ENCODE measurements at places on chromosomes 1 and 21.

- DNase-seq: no peak
Observed at GRCh38 chr1:204927673-204928641, 57.3 kb downstream of the NFASC start.

DNA sequence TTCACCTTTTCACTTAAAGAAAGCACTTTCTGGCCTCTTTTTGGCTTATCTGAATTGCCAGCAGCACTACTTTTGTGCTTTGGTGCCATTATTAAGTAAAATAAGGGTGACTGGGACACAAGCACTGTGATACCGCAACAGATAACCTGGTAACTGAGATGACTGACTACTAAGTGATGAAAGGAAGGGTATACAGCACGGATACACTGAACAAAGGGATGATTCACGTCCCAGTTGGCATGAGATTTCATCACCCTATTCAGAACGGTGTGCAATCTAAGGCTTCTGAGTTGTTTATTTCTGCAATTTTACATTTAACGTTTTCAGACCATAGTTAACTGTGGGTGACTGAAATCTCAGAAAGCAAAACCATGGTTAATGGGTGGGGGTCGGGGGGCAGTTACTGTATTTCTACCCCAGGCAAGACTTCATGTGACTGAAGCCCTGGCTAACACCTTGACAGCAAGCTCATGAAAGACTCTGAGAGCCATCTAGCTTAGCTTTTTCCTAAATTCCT lies 102.8 kb downstream of the CLIC6 start:
- DNase-seq: peak; percentile 85

DNA sequence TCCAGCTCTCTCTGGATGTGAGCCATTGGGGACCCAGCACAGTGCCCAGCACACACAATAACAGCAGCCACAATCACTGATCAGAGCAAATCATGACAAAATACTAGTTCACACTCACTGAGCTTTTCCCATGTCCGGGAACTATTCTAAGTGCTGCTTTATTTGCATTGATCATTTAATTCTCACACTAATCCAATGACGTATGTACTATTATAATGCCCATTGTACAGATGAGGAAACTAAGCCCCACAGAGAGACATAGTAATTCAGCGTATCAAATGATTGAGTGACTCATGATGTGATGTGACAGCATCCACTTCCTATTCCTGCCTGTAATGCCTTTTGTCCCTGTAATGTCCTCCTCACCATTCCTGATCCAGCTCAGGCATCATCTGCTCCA lies 1.9 kb upstream of the S100A8 start:
- DNase-seq: no peak

DNA sequence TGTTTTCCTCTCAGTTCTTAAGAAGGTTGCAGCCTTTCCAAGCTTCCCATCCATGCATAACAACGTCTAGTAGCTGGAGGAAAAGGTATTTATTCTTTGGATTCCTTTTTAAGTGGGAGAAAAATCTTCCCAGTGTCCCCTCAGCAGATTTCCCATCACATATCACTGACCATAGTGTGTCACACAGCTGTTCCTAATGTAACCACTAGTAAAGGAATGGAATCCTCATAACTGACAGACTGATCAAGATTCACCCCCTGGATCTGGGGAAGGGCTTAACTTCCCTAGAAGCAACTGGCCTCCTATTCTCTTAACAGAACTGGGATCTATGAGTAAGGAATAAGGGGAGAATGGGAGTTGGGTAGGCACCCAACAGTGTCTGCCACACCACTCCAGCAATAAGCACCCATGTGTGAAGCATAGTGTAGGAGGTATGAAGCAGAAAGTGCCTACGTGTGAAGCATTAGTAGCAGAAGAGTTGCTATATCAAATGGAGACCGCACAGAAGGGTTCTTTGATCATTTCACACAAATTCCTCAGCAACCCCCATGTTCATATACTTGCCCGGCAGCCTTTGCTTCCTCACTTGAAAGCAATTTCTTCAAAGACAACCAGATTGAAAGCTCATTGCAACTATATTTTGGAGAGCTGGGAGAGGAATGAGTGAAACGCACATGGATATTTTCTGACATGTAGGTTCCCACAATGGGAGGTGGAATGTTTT lies 28.2 kb upstream of the DNAH14 start:
- no peak for DNase-seq

DNA sequence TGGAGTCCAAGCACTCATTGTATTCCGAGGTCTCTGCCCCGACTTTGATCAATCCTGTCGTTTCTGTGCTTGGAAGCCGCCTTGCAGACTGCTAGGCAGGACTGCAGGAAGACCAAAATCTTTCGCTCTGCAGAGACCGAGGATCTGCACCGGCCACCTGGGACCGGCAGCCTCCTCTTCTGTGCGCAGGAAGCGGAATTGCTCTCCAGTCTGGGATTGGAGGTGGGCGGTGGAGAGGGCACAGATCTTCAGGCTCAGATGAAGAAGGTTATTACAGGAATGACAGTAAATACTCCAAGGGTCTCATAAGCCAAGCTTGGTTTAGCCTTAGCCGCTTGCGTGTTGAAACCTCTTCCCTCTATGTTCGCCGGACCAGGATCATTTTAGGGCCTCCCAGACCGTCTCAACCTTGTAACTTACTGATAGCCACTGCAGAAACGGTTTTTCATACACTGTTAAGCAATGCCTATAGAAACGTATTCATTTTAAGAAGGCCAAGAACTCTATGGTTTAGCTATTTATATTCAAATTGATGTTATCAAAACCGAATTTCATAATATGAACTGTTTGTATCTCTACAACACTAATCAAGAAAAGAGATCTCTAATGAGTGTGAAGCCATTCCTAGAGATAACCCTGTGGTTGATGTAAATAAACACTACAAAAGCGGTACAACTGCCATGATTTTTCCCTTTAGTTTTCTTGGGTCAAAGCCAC lies 1.1 kb downstream of the MIA3 start:
- DNase-seq: no peak

GRCh38 chr1:58714544-58714943 lies 14.7 kb upstream of the MYSM1 start:
- no peak for DNase-seq

- no peak for DNase-seq
Observed at GRCh38 chr1:45767035-45767434, 16.6 kb upstream of the IPP start.

DNA sequence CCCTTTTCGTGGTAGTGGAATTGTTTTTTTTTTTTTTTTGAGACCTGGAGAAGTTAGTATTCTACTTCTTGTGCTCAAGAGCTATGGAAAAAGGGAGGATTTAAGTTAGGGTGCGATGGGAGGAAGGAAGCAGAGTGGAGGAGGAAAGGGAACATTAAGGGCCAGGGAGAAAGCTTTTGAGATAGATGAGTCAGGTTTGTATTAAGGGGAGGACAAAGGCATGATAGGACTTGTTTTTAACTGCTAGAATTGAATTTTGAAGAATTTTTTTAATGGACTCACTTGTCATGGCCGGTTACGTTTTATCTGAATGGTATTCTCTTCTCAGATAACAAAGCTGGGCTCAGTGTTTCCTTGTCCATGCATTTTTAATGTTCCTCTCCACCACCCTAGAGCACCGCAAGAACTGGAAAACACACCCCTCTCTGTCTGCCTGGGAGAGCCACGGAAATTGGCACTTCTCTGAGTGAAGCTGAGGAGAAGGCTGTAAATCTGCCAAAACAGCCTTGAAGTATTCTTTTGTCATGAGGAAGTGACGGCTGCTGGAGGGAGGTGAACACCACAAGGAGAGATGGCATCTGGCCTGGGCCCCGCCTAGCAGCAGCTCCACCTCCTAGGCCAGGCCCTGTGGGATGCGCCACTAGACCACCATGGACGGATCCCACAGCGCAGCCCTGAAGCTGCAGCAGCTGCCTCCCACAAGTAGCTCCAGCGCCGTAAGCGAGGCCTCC lies 3.5 kb downstream of the NIPAL3 start:
- DNase-seq: no peak

- peak; percentile 80 for DNase-seq
Observed at GRCh38 chr1:203906932-203907331, 45.5 kb downstream of the SNRPE start.

DNA sequence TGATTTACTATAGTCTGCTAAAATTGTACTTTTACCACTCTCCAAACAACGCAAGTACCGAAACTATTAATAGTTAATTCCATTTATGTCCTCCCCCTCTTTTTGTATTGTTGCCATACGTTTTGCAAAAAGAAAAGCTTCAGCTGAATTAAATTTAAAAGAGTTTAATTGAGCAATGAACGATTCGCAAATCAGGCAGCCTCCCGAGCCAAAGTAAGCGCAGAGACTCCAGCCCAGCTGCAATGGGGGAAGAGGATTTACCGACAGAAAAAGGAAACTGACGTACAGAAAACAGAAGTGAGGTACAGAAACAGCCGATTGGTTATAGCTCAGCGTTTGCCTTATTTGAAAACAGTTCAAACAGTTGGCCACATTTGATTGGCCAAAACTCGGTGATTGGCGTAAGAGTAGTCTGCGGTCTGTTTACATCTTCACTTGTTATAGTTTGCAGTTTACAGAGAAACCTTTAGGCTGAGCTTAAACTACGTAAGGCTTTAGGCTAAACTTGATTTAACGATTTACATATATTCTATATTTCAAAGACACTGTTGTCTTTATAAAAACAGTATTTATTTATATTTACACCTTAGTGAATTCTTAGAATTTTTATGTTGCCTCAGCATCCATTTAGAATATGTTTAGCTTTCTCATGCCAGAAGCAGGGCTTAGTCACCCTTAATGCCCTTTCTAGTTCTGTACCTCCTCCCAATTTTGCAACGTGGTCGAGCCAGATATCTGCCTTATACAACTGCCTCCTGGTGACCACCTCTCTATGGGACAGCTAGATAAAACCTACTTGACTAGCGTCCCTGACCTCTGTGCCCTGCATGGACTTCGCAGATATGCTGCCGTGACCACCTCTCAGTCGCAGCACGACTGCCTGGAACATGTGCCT lies 23.8 kb downstream of the CR1 start:
- no peak for DNase-seq

DNA sequence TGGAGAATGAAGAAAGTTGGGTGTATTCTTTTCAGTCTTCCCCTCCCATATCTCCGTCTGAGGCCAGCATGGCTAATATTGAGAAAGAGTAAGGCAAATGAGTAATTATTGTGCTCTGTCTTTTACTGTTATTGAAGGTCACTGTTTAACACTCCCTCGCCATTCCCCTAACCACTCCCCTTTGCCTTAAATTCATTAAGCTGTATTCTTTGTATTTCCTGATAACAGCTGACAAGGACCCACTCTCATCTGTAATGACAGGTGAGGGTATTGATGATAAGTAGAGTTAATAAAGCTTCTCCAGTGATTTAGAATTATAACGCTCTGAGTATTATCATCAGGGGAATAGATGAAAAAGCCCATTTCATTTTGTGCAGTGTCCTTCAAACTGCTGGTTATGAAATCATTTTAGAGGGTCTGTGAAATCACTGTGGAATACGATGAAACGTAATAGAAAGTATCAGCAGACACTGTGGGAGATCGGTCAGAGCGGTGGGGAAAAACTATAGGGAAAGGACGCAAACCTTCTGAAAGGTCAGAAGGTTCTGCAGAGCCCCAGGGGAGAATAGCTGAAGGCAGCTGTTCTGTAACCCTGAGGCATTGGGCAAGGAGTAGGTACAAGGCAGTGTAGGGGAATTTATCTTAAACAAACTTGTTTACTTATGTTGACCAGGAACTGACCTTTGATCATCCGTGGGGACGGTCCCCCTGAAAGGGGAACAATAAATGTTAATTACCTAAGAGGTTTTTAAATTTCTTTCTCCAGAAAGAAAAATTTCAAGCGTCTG lies 46.3 kb upstream of the CACYBP start:
- DNase-seq: no peak

GRCh38 chr1:94092210-94092613 lies 28.7 kb downstream of the ABCA4 start:
- DNase-seq: no peak

DNA sequence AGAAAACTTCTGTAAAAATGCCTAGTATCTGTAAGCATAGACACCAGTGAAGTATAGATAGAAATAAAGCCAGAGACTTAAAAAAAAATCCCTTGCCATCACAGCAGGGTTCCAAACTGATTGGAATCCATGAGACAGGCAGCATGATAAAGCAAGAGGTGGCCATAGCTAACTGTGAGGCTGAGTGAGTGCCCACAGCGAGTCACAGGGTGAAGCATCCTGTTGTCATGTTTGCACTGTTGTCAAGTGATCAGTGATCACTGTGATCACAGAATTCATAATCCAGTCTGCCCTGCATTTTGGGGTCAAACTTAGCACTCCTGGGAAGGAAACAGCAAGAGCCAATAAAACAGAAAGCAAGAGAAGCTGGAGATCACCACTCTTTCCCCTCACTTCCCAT lies 33.3 kb downstream of the LRRC8B start:
- DNase-seq: no peak

GRCh38 chr1:83512373-83513193 lies 486.3 kb downstream of the TTLL7 start:
- DNase-seq: no peak

- DNase-seq: no peak
Observed at GRCh38 chr1:244968881-244969280, 104.5 kb upstream of the HNRNPU start.

- DNase-seq: no peak
Observed at GRCh38 chr1:91564888-91565701, 64.4 kb downstream of the CDC7 start.

DNA sequence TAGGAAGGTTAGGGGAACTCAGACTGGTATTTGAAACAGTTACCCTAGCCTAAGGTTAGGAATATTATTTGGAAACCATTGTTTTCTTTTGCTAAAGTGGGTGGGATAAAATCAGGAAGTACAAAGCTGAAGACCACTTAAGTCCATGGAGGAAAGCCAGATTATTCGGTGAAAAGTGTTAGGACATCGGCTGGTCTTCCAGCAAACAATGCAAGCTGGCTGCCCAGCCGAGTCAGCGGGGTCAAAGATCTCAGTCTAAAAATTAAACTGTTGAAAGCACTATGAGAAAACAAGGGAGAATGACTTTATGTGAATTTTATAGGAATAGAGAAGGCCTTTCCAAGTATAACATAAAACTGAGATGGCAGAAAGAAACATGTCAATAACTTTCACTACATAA lies 231.7 kb downstream of the KCNJ6 start:
- no peak for DNase-seq

DNA sequence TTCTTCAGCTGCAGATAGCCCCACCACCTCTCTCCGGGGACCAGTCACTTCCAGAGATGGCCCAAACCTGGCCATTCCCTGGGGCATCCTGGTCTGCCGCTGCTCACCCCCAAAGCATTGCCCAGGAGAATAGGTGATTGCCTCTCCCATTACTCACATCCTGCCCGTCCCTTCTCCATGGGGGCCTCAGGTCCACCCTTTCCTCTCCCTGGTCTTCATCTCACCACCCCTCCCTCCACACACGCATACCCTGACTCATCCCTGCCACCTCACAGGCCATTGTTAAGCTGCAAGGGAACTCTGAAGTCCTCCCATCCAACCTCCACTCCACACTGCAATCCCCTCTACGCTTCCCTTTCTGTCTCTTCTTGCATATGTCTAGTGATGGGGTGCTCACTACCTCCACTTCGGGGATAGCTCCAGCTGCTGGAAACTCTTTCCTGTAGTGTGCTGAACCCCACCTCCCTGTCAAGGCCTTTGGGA lies at the start of gene PLEKHG5:
PLEKHG5 (minus strand) TSS at position 188 of the 483 bp plus-strand sequence. CDS start 14,096 bp downstream, outside the sequence.
- peak; percentile 47 for DNase-seq

- no peak for DNase-seq
Observed at GRCh38 chr1:157776971-157777391, at the start of gene FCRL2. FCRL2 (minus strand) TSS chr1:157777132; CDS start chr1:157777073, 59 bp downstream.

Data from H4 (cell line).